ENCODE measurements at places on chromosomes 2 and 18.

- DNase-seq = no peak
Measured at GRCh38 chr2:126413079-126413478, 242.9 kb upstream of the GYPC start.

- no peak for DNase-seq
Measured at GRCh38 chr2:60094450-60094929, 459.0 kb downstream of the BCL11A start.

DNA sequence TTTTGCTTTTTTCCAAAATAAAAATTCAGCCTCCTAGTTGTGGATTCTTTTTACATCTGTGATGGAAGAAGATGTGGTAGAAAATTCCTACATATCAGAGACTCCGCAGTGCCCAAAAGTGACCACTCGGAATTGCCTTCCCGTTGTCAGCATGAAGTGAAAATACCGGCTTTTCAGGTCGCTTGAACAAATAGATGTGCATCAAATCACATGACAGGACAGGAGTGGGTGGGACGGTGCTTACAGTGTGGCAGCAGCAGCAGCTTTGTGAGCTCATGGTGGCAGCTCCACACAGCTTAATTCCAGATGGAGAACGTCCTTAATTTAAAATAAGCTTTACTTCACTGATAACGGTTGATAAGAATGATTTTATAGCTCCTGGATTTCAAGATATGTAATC lies 20.3 kb downstream of the SALL3 start:
- no peak for DNase-seq

DNA sequence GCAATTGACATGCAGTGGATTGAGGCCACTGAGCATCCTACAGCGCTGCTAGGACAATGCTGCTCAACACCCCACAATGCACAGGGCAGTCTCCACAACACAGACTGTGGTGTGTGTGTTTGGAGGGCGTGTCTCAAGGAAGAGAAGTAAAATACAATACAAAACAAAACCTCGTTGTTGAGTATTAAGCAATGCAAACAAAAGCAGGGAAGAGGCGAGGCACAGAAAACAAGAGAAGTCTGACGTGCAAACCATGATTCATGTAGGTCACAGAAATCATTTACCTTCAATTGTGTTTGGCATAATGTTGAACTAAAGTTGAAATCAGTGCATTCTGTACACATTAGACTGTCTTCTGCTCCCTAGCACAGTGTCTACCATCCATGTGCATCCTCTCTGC lies 260.9 kb downstream of the PHLPP1 start:
- DNase-seq = no peak

DNA sequence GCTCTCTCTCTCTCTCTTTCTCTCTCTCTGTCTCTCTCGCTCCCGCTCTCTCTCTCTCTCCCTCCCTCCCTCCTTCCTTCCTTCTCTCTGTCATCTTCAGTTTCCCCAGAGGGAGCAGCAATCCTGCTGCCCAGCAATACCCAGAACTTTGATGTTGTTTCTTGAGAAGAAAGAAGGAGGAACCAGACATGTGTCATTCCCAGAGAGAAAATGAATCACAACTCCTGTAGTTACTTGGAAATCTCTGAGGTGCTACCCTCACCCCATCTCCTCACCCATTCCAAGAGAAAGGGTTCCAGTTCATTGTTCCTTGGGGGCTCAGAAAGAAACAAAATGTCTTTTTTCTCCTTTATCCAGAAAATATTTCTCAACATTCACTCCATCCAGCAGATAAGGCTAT lies 449.1 kb downstream of the TNS1 start:
- no peak for DNase-seq

DNA sequence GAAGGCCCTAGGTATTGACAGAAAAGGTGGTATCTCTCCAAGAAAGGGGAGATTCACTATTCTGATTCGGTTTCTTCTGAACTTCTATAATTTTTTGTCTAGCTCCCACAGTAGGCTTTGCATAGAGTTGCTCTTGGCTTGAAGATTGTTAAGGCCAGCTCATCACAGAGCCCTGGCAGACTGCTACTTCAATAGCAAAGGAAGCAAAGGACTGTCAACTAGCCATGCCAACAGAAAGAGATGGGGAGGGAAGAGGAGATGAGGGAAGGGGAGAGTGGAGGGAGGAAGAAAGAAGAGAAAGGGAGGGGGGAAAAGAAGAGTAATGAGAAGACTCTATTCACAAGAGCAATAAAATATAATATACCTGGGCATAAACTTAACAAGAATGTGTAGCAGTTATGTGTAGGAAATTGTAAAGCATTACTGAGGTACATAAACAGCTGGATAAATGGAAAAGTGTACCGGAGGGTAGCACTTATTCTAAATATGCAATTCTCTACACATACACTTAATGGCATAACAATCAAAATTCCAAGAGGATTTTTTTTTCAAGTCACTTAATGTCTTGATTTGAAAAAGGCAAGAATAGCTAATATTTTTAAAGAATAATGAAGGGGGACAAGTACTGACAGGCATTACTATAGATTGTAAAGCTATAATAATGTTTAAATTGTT lies 102.5 kb downstream of the LOXHD1 start:
- DNase-seq = no peak

DNA sequence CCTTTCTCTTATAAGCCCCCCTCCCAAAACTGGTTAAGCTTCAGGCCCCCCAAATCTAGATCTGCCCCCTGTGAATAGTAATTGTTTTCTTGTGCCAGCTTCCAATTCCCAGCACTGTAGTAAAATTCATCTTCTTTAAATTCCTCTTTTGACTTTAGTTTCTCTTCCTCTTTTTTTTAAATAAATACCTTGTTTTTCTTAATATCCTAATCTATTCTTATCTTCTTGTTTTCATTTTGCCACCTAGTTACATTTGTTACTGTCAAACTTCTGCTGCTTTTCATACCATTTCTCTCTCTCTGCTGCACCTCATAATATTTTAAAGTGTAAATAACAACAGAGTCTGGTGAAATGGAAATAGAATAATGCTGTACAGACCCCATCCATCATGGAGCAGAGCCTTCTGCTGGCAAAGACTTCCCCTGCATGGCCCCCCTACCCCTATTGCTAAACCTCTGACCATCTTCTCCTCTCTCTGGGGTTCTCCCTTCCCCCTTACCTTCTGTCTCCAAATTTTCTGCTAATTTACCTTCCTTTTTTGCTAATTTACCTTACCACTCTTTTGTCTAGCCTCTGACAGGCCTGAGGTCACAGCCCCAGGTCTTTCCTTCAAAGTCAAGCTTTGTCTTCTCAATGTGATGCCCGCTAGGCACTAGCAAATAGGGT lies 94.9 kb upstream of the PAPOLG start:
- DNase-seq = no peak

- no peak for DNase-seq
Measured at GRCh38 chr2:66362701-66363100, 72.2 kb upstream of the MEIS1 start.

DNA sequence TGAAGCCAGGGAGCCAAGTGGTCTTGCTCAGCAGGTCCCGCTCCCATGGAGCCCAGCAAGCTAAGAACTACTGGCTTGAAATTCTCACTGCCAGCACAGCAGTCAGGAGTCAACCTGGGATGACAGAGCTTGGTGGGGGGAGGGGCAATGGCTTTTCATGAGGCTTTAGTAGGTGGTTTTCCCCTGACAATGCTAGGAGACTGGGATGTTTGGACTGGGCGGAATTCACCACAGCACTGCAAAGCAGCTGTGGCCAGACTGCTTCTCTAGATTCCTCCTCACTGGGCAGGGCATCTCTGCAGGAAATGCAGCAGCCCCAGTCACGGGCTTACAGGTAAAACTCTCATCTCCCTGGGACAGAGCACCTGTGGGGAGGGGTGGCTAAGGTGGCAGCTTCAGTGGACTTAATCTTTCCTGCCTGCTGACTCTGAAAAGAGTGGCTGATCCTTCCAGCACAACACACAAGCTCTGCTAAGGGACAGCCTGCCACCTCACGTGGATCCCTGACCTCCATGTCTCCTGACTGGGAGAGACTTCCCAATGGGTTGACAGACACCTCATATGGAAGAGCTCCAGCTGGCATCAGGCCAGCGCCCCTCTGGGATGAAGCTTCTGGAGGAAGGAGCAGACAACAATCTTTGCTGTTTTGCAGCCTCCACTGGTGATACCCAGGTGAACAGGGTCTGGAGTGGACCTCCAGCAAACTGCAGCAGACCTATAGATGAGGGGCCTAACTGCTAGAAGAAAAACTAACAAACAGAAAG lies 349.7 kb upstream of the ST6GAL2 start:
- DNase-seq = no peak

- peak; percentile 22 for DNase-seq
Measured at GRCh38 chr2:238107525-238108422, 7.6 kb downstream of the ESPNL start.

All from hematopoietic multipotent progenitor cell treated with erythropoietin and hydrocortisone succinate and interleukin-3 and kit ligand, for 6 days (in vitro differentiated cells).